GM03348 (cell line): ENCODE measurements at places on chromosomes 12 and 14.
A peak's percentile ranks its signal among the peaks of the same experiment; 100 is the strongest.

- no peak for DNase-seq
Observed at GRCh38 chr12:27012982-27013255, 1.3 kb downstream of the TM7SF3 start.

- no peak for DNase-seq
Observed at GRCh38 chr14:49960453-49960852, 67.6 kb downstream of the ARF6 start.

DNA sequence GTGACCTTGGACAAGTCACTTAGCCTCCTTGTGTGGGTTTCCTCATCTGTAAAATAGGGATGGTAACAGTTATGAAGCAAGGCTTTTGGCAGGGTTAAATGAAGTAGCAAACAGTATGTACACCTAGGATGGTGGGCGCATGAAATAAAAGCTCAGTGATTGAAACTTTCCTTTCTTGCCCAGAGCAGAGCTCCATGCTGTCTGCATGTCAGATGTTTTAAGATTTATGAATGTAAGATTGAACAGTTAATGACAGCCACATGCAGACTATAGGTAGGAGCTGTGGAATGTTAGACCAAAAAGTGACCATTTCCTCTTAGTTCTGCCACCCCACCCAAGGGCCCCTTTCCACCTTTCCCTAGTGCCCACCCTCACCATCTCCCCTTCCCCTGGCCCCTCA, 12.1 kb downstream of the ITGB7 start:
- DNase-seq = no peak

DNA sequence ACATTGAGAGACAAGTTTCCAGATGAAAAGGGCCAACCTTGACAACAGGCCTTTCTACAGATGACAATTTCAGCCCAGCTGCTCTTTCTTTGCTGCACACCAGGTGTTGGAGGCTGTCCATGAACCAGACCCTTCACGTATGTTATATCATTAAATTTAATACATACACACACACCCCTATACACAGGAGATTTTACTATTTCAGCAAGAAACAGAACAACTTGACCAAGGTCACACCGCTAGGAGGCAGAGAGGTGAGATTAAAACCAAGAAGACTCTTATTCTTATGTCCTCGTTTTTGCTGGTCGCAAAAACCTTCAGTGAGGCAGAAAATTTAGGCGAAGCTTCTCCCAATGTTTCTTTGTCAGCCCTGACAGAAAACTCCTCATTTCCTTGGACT, 1585.9 kb downstream of the AACS start:
- DNase-seq = no peak

GRCh38 chr14:103209506-103209905, 86.2 kb downstream of the TNFAIP2 start:
- DNase-seq = no peak

- peak; percentile 81 for DNase-seq
Observed at GRCh38 chr12:96197503-96198272, 3.5 kb downstream of the ELK3 start.

- no peak for DNase-seq
Observed at GRCh38 chr14:59704054-59704645, 127.5 kb upstream of the CCDC175 start.

DNA sequence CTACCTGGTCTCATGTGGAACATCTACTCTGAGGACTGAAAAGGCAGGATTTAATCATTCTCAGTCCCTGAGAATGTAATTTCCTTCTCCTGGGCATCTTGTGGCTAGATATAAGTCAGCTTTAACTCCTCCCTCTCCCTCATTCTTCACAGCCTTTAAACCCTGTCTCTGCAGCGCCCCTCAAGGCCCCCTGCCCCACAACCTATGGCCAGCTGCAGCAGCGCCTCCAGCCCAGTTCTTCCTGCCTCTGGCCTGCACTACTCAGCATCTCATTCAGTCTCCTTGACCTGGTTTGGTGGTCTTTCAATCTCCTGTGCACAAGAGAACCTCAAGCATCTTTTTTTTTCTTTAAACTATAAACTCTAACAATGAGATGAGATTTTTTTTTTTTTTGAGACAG, 29.3 kb downstream of the NCKAP5L start:
- DNase-seq = no peak

GRCh38 chr14:54535646-54536045, 25.9 kb downstream of the CGRRF1 start:
- DNase-seq = no peak

DNA sequence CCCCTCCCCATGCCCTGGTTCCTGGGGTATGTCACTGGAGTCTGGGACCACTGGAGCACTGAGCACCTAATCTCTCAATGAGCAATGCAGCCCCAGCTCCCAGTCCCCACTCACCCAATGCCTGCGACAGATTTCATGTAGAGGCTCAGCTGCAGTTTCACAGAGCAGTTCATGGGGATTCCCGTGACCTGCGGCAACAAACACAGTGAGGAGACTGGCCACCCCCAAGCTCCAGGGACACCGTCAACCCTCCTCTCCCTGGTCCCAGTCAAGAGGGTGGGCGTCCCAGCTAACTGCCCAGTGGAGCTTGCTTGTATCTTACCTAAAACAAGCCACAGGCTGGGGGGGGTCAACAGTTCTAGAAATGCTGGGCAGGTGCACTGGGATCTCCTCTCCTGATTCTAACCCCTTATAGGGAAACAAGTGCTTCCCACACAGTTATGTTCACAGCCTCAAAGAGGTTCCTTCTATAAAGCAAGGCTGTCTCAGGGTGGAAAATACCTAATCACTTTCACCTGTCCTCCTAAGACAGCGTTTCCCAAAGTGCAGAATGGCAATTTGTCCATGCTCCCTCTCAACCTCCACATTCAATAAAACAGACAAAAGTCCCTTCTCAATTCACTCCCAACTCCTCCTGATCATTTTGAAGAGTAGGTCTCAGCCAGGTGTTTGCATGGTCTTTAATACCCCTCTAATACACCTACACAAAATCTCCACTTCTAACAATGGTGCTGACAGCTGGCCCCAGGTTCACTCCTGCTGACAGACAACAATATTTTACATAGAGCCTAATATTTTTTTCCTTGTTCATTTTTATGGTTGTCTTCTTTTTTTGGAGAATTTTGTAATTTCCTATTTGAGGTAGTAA, 68.3 kb downstream of the SCARB1 start:
- no peak for DNase-seq

DNA sequence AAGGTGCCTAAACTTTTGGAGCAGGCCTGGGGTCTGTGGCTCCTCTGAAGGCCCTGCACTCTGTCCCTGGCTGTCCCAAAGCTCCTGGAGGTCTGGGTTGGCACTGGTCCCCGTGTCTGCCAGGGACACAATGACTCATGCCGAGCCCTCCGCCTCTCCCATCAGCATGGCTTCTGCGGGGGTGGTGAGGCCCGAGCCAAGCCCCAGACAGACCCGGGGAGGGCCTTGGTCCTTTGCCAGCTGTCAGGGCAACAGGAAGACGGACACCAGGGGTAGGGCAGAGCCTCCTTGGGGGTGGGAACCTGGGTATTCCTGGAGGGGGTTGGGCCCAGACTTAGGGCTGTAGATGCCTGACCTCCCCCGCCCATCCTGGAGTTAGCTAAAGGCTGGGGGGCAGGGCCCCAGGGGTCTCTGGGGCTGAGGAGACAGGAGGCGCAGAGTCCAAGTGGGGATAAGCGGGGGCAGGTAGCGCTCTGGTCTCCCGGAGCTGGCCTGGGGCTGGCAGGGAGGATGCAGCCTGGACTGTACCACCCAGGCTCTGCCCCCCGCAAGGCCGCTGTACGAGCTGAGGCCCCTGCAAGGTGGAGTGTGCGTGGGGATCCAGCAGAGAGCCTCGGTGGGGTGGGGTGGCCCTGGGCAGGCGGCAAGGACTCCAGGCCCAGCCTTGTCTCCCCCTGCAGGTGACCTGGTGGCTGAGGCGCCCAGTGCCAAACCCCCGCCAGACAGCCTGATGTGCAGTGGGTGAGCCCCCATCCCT, 16.4 kb upstream of the PUS1 start:
- peak; percentile 91 for DNase-seq

- DNase-seq = no peak
Observed at GRCh38 chr12:20119596-20120402, 248.5 kb upstream of the PDE3A start.

DNA sequence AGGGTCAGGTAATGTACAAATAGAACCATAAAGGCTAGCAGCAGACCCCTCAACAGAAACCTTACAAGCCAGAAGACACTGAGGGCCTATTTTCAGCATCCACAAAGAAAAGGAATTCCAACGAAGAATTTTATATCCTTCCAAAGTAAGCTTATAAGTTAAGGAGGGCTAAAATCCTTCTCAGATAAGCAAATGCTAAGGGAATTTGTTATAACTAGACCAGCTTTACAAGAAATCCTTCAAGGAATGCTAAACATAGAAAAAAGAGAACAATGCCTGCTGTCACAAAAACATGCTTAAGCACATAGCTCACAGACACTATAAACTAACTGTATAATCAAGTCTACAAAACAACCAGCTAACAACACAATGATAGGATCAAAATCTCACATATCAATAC, 130.7 kb upstream of the RPL10L start:
- DNase-seq = no peak

DNA sequence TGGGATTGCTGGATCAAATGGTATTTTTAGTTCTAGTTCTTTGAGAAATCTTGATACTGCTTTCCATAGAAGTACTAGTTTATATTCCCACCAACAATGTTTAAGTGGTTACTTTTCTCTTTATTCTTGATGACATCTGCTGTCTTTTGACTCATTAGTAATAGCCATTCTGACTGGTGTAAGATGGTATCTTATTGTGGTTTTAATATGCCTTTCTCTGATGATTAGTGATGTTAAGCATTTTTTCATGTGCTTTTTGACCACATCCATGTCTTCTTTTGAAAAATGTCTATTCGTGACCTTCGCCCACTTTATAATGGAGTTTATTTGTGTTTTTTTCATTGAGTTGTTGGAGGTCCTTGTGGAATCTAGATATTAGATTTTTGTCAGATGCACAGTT, 865.7 kb downstream of the SLC6A15 start:
- no peak for DNase-seq

DNA sequence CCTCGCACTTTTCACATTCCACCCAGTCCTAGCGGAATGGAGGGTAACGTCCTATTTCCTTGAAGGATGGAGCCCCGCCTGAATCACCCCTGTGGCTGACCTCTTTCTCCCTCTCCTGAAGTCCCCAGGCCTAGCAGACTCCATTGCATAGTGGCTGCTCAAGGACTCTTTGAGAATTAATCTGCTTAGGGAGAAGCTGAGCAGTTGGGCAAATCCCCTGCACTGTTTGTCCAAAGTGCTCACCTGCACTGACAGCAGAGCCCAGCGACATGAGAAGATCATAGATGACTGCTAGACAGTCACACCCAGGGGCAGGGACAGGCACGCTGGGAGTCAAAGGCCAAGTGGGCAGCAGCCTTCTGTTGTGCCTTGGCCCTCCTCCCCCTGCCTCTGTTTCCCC, 37.7 kb upstream of the DICER1 start:
- DNase-seq = no peak

GRCh38 chr14:64201921-64202545, 92.1 kb downstream of the ESR2 start:
- DNase-seq = no peak

DNA sequence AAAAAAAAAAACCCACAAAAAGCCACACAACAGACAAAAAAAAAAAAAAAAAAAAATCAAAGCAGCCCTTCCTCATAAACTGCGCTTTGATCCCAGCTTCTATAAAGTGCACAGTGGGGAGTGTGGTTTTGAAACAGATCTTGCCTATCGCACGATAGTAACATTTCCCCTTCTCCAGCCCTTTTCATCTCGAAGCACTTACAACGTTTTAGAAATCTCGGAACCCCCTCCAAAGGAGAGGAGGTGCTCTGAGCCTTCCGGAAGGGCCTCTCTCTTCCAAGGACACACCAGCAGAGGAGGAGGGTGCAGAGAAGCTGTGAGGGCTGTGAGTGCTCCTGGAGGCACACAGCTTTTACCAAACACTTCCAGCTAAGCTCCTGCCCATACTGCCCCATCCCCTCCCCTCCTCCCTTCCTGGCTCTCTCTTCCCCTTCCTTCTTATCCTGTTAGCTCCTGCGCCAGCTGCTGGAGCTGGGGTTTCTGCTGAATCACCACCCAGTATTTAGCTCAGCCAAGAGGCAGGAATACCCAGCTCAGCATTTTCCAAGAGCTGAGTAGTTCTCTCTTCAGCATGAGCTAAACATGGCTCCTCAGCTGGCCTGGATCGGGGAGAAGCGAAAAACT, 28.4 kb downstream of the SLC7A8 start:
- peak; percentile 87 for DNase-seq

DNA sequence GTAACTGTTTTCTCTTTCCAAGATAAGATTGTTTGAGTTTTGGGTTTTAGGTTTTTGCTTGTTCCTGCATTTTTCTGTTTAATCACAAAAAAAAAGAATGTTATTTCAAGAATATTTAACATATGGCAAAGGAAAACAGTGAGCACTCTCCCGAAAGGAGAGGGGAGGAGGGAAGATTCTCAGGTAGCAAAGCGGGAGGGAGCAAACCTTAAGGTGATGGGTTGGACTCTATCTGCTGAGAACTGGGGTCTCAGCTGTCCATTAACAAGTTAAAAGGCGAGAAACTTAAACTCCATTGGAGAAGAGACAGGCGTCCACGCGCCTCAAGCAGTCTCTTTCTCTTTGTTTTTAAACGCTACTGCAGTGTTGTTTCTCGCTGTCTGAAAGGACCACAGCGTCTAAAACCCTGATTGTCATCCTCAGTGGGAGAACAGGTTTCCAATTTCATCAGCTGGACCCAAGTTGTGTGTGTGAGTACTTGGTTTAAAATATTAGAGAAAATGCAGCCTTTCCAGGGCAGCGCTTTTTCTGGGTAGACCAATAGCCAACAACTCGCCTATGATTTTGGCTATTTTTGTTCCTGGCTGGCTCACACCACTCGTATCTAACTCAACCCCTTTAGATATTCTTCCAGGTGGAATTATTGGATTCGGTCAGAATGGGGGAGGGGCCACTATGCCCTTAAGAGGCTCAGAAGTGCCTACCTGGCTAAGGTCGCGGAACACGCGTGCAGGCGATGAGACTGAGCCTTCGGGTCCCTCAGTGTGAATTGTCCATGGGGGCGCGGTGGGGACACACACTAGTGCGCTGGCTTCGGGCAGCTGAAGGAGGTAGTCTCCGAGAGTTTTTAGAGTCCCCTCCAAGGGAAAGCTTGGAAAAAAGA, 8.2 kb downstream of the SIX1 start:
- DNase-seq = no peak

DNA sequence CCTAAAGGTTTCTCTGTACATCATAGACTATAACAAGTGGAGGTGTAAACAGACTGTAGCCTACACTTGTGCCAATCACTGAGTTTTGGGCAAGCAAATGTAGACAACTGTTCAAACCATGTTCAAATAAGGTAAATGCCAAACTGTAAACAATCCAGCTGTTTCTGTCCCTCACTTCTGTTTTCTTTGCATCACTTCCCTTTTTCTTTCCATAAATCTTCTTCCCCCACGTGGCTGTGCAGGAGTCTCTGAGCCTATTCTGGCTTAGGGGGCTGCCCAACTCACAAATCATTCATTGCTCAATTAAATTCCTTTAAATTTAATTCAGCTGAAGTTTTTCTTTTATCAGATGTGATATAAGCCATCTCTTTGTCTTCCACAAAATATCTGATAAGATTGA, 65.1 kb upstream of the CPM start:
- DNase-seq = no peak

GRCh38 chr12:47744778-47745436, 13.8 kb downstream of the RAPGEF3 start:
- DNase-seq = no peak
